Fibroblast of lung (primary cell): ENCODE measurements at places on chromosomes 16 and 17. TPM values are rescaled to one million over a fixed set of nuclear protein-coding genes. Genes with fewer than 3 reads are reported as not detected.

Gene HOXB9
- not detected in 2 replicates for total RNA-seq

Gene KRTAP9-4
- total RNA-seq, result not detected in 2 replicates

DNA sequence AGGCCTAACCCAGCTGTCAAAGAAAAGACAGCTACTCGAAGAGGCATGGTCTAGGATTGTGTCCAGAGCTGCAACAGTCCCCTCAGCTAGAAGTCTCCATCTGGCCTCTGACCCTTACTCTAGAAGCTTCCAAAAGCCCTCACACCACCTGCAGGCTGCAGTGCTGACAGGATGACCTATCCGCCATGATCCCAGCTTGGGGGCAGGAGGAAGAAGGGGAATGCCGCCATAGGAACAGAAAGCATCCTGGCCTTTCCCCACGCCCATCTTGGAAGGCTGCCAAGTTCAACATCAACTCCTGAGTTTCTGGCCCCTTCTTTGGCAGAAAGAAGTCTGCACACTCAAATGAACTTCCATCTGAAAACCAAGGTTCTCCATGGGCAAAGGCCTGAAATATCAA lies 3.1 kb upstream of the KRT36 start:
- DNase-seq, result peak; percentile 57

Gene FAM117A
- total RNA-seq, result 1.0 and 3.3 TPM in 2 replicates

- no peak for DNase-seq
Measured at GRCh38 chr17:81539571-81539900, 11.4 kb downstream of the FSCN2 start.

- DNase-seq, result no peak
Measured at GRCh38 chr16:84597931-84598351, 19.9 kb downstream of the COTL1 start.

DNA sequence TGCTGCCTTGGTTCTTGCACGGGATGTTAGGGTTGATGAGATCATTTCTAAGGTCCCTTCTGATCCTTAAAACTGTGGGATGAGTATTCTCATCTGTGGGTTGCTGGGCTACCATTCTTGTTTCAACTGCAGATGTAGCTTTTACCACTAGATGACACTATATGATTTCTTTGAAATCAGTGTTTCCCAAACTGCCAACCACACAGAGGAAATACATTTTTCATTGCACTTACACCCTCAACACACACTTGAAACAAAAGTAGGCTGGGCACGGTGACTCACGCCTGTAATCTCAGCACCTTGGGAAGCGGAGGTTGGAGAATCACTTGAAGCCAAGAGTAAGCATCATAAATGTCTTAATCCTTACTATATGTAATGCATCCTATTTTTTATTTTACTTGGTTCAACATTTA lies 15.3 kb downstream of the LCMT1 start:
- DNase-seq, result peak; percentile 94

DNA sequence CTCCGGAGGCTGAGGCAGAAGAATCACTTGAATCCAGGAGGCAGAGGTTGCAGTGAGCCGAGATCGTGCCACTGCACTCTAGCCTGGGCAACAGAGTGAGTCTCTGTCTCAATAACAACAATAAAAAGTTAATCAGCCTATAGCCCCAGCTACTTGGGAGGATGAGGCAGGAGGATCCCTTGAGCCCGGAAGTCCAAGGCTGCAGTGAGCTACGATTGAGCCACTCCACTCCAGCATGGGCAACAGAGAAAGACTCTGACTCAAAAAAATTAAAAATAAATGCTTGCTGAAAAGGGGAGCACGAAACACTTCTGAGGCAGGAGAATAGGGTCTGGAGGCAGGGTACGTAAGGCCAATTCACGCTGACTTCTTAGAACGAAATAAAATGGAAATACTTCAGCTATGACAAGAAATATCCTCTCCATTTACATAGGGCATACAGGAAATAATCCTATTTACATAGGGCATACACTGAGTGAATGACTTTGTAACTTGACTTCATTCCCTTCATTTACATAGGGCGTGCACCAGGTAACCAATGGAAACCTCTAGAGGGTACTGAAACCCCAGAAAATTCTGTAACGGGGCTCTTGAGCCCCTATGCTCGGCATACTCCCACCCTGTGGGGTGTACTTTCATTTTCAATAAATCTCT lies 3.2 kb upstream of the PRPSAP1 start:
- no peak for DNase-seq

DNA sequence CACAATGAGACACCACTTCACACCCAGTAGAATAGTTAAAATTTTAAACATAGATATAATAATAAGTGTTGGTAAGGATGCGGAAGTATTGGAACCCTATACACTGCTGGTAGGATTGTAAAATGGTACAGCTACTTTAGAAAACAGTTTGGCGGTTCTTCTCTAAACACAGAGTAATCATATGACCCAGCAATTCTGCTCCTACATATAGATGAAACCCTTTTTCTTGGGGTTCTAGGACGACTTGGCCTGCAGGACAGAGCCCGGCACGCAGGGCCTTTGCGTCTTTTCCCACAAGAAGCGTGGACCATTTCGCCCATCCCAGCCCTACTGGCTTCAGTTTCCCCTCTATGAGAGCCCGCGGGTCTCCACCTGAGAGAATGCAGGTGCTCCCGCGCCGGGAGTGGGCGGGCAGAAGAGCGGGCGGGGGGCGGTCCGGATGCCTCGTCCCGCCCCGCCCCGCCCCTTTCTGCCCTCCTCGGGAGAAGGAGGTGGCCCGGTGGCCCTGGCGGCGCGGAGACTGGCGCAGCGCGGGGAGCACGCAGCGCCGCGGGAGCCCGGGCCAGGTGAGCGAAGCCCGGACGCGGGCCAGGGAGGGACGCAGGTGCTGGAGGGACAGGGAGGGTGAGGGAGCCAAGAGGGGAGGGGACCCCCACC lies at the start of gene SDR42E2:
Gene SDR42E2, plus strand, starts transcription at position 508 of the 657 bp plus-strand sequence. CDS start 3,077 bp downstream, outside the sequence.
- no peak for DNase-seq

Gene LPO
- not detected in 2 replicates for total RNA-seq

GRCh38 chr16:1088295-1089170 lies 7.5 kb downstream of the C1QTNF8 start:
- no peak for DNase-seq

Gene NHLRC4
- 2.1 and 3.3 TPM in 2 replicates for total RNA-seq

Gene TEKT1
- total RNA-seq, result not detected in 2 replicates

GRCh38 chr16:48161906-48162305 lies 6.1 kb upstream of the ABCC12 start:
- DNase-seq, result no peak

DNA sequence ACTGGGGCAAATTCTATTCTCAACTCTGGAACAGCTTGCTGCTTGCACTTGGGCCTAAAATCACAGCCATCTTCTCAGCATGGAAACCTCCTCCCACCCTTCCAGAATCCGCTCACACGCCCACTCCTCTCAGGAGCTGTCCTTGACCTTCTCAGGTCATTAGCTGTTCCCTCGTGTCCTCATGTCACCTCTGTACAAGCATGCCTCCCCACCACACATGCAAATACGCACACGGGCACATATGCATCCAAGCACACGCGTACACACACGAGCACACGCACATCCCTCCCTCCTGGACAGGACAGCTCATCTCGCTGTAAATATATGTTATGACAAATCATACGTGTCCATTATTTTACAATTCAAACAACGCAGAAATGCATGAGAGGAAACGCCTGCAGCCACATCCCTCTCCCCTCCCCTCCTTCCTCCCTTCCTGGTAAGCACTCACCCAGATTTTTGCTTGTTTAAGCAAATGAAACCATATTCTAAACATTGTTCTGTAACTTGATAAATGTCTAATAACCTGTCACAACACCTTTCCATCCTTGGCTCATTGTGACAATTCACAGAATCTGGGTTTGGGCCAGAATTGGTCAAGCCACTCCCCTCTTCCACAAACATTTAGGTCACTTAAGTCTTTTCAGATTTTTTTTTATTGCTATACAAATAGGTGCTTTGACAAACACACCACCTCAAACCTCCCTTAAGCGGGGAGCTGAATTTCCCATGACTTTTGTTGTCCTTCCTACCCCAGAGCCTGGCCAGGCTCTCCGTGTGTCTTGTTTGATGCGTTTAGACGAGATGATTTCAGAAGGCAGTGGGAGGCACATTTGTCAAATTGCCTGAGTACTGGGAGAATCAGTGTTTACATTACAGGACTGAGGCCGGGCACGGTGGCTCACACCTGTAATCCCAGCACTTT lies 41.7 kb downstream of the DNAH17 start:
- no peak for DNase-seq

- DNase-seq, result peak; percentile 99
Measured at GRCh38 chr16:65658349-65658748, 536.5 kb upstream of the CDH11 start.

- peak; percentile 68 for DNase-seq
Measured at GRCh38 chr16:28863929-28864793, 518 bp downstream of the SH2B1 start.

Gene MEOX1
- not detected in 2 replicates for total RNA-seq

Gene ITGB3
- 13.1 and 22.0 TPM in 2 replicates for total RNA-seq

GRCh38 chr16:50234771-50235556 lies 31.4 kb upstream of the ADCY7 start:
- DNase-seq, result no peak

DNA sequence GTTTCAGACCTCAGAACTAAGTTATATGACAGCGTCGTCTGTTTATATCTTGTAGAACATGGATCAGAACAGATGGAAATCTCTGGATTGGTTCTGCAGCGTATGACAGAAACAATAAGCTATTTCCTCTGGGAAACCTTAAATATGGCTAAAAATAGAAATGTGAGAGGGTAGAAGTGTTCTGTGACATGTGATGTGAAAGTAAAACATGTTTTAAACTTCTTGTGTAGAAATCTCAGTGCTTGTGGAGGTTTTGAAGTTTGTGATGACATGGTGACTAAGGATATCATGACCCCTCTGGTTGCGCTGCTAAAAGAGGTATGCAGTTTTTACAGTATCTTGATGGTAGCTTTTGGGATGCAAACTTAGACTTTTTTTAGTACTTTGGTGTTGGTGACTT lies 2.8 kb downstream of the HEATR3 start:
- peak; percentile 63 for DNase-seq

Gene TNS4
- total RNA-seq, result under 0.01 TPM in 1 of 2 replicates, not detected in the other

Gene CIITA
- total RNA-seq, result 0.51 and 0.66 TPM in 2 replicates

DNA sequence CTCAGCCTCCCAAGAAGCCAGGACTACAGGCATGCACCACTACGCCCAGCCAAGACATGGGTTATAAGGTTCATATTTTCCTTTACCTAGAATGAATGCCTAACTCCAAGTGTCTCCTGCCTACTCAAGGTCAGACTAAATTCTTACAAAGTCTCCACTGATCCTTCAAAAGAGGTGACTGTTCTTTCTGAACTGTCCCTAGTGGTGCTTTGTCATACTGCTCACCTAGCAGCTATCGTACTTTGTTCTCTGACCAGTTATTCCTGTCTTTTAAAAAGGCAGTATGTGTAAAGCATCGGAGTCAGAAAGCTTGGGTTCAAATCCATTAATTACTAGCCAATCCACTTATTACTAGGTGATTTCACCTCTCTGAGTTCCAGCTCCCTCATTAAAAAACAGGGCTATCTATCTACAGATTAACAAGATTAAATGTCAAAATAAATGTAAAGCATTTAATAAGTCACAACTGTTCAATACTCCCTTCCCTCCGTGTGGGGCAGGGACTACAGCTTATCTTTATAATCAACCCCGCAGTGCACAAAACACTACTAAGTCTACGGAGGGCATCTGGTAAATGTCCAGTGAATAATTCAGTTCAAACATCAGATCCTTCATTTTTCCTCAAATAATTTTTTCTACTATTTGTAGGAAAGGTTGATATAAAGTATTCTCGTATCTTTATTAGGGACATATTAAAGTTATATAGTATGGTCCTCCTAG lies 20.0 kb upstream of the ITGA2B start:
- no peak for DNase-seq

Gene TEFM
- total RNA-seq, result 10.3 and 11.1 TPM in 2 replicates

GRCh38 chr17:5809056-5809455 lies 224.7 kb upstream of the NLRP1 start:
- no peak for DNase-seq

- DNase-seq, result peak; percentile 90
Measured at GRCh38 chr16:80583466-80583865, 42.7 kb downstream of the DYNLRB2 start.

DNA sequence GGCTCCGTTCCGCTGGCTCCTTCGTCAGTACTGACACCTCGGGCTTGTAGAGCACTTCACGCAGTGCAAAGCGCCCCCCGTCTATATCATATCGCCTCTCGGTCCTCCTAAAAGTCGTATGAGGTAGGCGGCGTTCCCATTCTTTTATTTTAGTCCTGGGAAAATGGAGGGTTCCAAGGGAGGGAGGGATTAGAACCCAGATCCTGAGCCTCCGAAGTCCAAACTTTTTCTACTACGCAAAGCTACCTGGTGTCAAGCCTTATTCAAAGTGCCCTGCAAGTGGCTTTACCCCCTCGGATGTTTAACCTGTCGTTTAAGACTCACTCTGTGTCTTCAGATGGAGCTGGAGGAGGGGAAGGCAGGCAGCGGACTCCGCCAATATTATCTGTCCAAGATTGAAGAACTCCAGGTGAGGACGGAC lies 348 bp upstream of the FTSJ3 start:
- no peak for DNase-seq

DNA sequence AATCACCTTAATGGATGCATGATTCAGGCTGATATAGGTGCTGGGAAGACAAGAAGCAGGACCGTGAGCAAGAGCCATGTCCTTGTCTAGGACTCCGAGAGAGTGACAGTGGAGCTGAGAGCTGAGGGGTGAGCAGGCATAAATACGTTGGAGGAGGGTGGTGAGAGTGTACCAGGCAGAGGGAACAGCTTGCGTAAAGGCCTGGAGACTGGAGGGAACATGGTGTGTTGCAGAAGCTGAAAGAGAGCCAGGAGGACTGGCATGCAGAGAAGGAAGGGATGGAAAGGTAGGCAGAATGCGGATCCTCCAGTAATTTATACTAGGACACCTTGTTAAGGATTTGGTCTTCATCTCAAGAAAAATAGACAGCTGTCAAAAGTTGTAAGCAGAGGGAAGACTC lies 653.2 kb downstream of the HS3ST4 start:
- no peak for DNase-seq

Gene SEC14L5
- total RNA-seq, result 0.77 and 0.99 TPM in 2 replicates

GRCh38 chr17:82349287-82349701 lies 9.8 kb upstream of the TEX19 start:
- no peak for DNase-seq

DNA sequence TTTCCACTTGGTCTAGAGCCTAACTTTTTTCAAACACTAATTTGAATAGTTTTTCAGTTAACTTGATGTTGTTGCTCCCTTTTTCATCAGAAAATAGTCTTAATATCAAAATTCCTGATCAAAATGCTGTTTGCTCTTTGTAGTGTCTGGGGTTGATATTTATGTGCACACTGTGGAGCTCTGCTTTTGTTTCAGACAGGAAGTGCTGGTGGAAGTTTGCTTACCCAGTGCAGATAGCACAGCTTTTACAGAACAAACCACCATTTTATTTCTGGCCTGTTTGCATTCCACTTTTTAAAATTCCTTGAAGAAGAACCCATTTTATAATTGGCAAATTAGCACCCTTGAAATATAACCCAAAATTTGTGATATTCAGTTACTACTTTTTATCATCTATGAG lies 125.4 kb downstream of the MRTFB start:
- DNase-seq, result peak; percentile 24

GRCh38 chr17:34723875-34724274 lies 144.5 kb downstream of the TMEM132E start:
- DNase-seq, result no peak
